ENCODE measurements at places on chromosomes 2 and 18.
A peak's percentile ranks its signal among the peaks of the same experiment; 100 is the strongest.

- DNase-seq, result no peak
Observed at GRCh38 chr2:19600506-19600905, 242.1 kb upstream of the OSR1 start.

DNA sequence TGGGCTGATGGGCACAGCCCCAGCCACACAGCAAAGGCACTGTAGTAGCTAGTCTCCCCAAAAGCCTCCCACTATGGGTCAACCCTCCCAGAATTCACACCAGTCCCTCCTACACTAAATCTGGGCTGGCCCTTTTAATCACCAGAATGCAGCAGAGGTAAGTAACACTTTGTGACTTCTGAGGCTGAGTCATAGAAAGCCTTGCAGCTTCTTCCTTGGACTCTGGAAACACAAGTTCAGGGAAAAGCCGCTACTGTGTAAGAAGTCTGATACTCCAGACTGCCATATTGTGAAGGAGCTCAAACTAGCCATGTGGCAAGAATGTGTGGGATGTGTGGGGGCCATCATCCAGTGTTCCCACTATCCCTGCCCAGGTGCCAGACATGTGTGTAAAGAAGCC is 19.0 kb upstream of the SIX2 start:
- no peak for DNase-seq

DNA sequence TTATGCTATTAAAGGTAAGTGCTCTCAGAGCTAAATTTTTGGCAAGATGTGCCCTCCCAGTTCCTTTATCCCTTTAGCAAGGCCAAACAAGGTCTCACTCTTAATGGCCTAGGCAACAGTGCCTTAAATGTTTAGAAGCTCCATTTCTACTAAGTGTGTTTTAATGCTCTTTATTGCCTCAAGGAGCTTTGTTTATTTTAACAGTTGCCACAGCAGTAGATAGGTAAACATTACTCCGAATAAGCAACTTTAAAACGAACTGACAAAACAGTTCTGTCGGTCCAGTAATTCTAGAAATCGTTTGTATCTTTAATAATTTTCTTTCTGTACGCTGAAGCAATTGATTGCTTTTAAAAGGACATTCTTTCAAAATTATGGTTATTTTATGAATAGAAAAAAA is 74.5 kb downstream of the PIEZO2 start:
- no peak for DNase-seq

DNA sequence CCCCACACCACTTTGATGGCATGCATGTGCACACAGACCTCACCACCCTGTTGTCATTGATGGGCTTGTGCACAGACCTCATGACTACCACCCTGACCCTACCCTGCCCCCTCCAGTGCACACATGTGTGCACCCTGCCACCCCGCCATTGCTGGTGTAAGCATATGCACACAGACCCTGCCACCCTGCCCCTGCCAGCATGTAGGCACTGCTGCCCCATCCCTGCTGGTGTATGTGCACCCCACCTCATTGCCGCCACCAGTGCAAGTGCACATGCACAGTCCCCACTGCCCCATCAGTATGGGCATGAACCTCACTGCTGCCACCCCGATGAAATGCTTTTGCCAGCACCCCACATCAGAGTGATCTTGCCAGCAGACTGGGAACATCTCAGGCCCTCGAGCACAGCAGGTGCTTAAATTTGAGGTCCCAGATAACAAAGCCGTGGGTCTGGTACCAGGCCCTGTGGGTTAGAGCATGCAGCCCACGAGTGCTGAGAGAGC is 169.4 kb downstream of the EHBP1 start:
- DNase-seq, result no peak

DNA sequence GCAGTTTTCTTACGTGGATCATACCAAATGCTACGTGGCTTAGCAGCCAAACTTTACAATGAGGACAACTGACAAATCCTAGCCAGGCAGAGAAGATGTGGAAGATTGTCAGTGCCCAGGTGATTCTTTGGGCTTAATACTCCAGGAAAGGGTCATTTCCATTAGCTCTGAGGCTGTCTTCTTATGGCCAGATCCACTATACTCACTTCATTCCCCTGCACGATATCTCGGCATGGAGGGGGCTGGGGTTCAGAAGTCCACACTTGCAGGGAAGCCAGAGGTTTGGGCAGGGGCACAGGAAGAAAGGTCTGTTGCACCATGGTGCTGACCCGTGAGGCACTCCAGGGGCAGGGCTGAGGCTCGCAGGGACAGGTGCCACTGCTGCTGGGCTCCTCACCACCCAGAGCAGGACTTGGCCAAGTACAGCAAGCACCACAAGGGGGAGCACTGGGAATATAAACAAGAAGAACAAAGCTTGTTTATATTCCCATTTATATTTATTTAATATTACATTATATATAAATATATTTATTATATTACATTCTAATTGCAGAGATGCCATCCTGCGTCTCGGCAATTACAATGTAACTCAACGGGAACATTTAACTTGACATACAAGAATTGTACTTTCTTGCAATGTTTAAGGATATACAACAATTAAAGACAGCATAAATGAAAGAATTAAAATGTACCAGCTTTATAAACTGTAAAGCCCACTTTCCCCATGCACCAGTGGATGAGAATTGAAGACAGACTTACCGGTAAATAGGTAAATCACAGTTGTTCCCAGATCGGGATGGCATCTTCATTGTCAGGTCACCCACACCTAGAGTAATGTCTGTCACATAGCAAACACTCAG is 27.2 kb downstream of the CLUL1 start:
- peak; percentile 89 for DNase-seq

- DNase-seq, result no peak
Observed at GRCh38 chr2:29184531-29184930, 69.3 kb downstream of the CLIP4 start.

- no peak for DNase-seq
Observed at GRCh38 chr2:171741189-171741588, 53.9 kb downstream of the DYNC1I2 start.

- DNase-seq, result no peak
Observed at GRCh38 chr2:239433777-239434403, 33.1 kb upstream of the HDAC4 start.

GRCh38 chr2:905091-905832 is 45.4 kb upstream of the SNTG2 start:
- DNase-seq, result no peak

GRCh38 chr2:157439824-157440186 is 4.1 kb downstream of the CYTIP start:
- DNase-seq, result peak; percentile 53

- peak; percentile 38 for DNase-seq
Observed at GRCh38 chr18:62506495-62507143, 16.2 kb upstream of the ZCCHC2 start.

- DNase-seq, result no peak
Observed at GRCh38 chr18:53534695-53535094, 689.8 kb downstream of the MBD2 start.

DNA sequence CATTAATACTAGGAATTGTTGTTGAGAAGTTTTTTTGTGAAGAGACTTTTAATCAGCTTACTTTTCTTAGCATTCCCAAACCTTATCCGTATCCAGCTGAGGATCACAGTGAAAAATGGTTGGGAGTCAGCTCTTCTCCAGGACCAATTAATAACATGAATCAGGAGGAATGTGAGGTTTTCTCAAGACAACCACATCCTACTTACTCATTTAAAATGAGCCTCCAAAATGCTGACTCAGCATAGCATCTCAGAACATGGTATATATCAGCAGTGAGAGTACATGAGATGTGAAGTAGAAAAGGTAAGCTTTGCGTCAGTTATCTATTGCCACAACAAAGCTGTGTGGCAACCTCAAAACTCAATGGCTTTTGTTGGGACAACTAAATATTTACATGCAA is 140.3 kb downstream of the NRP2 start:
- DNase-seq, result no peak

- no peak for DNase-seq
Observed at GRCh38 chr2:173221937-173222594, 132.6 kb upstream of the CDCA7 start.

DNA sequence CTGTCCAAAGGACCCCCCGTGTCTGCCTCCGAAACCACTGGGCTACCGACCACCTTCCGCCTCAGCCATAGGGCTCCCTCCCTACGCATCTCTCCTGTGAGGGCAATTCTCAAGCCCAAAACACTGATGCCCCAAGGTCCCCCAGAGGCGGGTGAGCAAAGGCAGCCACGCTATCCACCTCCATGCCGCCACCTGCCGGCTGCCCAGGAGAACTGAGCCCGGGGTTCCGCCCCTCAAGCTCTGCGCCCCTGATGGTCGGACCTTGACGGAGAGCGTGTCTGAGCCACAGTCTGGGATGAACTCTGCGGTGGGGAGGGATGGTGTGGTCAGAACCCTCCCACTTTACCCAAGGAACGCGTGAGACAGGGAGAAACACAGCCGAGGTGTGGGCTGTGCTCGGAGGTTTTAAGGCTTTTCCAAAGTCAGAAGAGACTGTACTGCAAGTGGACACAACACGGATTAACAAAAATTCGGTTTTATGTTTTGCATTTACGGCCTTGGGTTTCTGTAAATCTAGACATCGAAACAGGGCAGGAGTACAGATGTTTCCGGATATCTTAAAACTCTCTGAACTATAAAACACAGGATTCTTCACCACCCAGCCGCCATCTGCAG is 114.1 kb downstream of the ZNF516 start:
- DNase-seq, result peak; percentile 42

DNA sequence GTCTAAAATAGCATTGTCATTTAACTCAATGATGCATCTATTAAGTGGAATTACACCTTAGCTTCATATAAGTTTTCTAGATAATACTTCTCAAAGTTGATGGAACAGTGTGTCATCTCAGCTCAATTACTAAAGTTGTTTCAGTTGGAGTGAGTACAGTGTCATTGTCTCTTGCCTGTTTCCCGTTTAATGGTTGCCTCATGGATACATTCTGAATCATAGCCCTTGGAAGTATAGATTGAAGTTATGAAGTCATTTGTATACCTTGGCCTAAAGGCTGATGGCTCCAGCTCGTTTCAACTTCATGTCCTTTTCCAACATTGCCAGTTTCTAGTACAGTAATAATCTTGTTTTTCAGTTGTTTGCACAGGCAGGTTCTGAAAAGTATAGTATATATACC is 130.5 kb upstream of the NOSTRIN start:
- no peak for DNase-seq

- DNase-seq, result no peak
Observed at GRCh38 chr2:204250692-204251091, 294.6 kb upstream of the PARD3B start.

DNA sequence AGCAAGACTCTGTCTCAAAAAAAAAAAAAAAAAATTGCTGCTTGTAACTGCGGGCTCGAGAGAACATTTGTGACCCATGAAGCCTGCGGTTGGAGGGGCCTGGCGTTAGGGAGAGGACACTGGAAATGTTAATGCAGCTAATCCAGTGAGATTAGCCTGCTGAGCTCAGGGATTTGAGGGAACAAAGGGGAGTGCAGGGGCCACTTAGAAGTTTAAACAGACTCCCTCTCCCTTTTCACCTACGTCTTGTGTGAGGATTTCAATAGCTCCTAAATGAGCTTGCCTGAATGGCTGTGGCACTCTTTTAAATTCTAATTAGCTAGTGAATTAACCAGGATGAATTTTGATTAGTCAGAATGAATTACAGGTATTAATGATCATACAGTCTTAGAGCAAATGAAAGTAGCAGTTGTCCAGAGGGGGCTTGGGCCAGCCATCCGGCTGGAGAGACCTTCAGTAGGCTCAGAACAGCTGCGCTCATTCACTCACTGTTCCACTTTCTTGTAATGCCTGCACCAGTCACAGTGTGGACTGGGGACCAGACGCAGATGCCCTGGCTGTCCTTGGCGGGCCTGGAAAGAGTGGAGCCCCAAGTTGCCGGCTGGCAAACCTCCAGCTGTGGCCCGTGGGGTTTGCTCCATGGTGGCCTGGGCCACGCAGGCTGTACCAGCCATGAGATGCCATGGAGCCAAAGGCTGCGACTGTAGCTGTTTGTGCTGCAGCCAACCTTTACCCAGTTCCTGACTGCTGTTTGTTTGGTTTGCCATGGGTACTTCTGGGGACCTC is 20.8 kb downstream of the LDLRAD4 start:
- DNase-seq, result no peak

DNA sequence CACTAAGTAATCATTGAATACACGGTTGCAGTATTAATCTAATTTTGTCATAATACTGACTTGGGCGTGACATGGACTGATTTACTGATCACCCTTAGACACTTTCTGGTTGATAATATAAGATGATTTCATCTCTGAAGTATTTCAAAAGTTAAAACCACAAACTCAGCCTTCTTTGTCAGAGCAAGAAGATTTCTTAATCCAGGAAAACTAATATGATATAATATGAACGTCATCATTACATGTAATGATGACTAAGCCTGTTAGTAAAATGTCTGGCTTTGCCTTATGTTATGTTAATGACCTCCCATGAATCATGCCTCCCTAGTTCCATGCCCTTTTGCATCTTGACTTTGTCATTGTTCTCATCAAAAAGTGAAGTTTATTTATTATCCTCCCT is 1325.0 kb upstream of the CDH2 start:
- no peak for DNase-seq

GRCh38 chr2:120670371-120670770 is 65.3 kb upstream of the GLI2 start:
- DNase-seq, result no peak

GRCh38 chr2:152627351-152627957 is 89.8 kb downstream of the PRPF40A start:
- DNase-seq, result peak; percentile 62

DNA sequence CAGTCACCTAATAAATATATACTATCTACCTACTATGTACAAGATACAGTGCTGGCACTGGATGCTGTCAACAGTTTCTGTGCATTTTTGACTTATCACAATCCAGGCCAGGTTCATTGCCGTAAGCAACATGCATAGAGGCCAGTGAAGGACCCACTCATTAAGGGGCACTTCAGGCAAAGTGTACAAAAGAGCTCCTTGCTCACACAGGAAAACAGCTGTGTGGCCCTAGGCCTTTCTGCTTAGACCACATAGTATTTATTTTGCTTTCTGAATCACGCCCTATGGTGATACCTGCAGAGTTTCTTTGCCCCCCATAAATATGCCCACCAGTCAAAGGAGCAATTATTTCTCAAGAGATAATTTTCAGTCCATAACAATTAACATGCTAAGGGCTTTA is 39.6 kb upstream of the STAT4 start:
- no peak for DNase-seq

DNA sequence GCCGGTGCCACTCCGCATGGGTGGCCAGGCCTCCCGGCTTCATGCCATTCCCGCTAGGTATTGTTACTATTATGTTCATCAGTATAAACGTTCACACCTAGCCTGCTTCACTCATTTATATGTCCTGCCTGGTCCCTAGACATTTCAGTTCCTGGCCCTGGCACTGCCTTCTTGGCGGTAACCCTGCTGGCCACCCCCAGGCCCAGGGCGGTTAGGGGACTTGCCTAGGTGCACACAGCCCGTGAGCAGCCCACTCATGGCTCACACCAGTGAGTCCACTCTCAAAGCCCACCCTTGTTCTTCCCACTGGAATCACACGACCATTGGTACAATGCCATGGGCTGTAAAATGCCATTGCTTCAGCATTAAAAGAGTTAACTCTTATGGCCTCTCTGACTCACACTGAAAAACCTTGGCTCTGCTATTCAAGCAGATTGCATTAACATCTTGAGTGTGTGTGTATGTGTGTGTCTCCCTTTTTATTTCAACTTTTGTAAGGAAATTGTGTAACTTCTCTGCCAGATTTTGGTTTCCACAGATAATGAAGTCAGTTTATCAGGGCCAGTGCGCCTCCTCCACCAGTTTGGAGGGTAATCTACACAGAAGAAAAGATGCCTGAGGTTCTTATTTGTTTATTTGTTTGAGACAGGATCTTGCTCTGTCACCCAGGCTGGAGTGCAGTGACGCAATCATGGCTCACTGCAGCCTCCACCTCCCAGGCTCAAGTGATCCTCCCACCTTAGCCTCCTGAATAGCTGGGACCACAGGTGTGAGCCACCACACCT is 74.2 kb downstream of the RAB31 start:
- DNase-seq, result peak; percentile 87
